ENCODE measurements at places on chromosomes 12 and 14. TPM values are rescaled to one million over a fixed set of nuclear protein-coding genes. Genes with fewer than 3 reads are reported as not detected.

The ACRBP gene
- 1.9 TPM for total RNA-seq

The DGKA gene
- total RNA-seq = 1.2 TPM

The GPN3 gene
- total RNA-seq = 22.0 TPM

The SMIM41 gene
- not detected for total RNA-seq

The MUCL1 gene
- not detected for total RNA-seq

The TAS2R50 gene
- total RNA-seq = not detected

The PYGL gene
- 21.7 TPM for total RNA-seq

The SOS2 gene
- 13.0 TPM for total RNA-seq

The CAPRIN2 gene
- 6.2 TPM for total RNA-seq

The ARID4A gene
- 1.8 TPM for total RNA-seq

The EML1 gene
- 5.4 TPM for total RNA-seq

The SLC38A2 gene
- 80.3 TPM for total RNA-seq

The MORN3 gene
- total RNA-seq = 0.88 TPM

The TMEM117 gene
- 16.7 TPM for total RNA-seq

The NACA gene
- 1,928 TPM for total RNA-seq

The SERPINA5 gene
- total RNA-seq = not detected

The BRI3BP gene
- 13.7 TPM for total RNA-seq

The FAIM2 gene
- total RNA-seq = not detected

The WNT1 gene
- total RNA-seq = not detected

The PLEKHD1 gene
- total RNA-seq = not detected

The CCDC175 gene
- total RNA-seq = not detected

The RTL1 gene
- not detected for total RNA-seq

The GYS2 gene
- not detected for total RNA-seq

The NFE2 gene
- total RNA-seq = not detected

The SLC17A8 gene
- not detected for total RNA-seq

The TMEM253 gene
- total RNA-seq = not detected

The PRKD1 gene
- total RNA-seq = 5.1 TPM

Data from Caki2 (cell line).